Chondrocyte (in vitro differentiated cells): ENCODE measurements at places on chromosomes 3 and 15. TPM values are rescaled to one million over a fixed set of nuclear protein-coding genes. Genes with fewer than 3 reads are reported as not detected.

- DNase-seq: no peak
- H3K4me3 ChIP-seq: no peak overlapping the region
- H3K4me1 ChIP-seq: peaks cover 93% of the 10 kb centered on the region
- H3K27me3 ChIP-seq: no peaks in the 10 kb centered on the region
- peak overlapping the region; percentile 75 for H3K27ac ChIP-seq
- H3K36me3 ChIP-seq: peaks cover 4% of the 10 kb centered on the region
Observed at GRCh38 chr3:11624161-11624560, 19.6 kb downstream of the VGLL4 start.

The NEK10 gene
- 7.3 to 7.9 TPM (median 7.5 TPM) in 3 replicates for total RNA-seq

GRCh38 chr15:92011611-92012367, 158.3 kb downstream of the SLCO3A1 start:
- no peak for DNase-seq
- no peak overlapping the region for H3K4me3 ChIP-seq

DNA sequence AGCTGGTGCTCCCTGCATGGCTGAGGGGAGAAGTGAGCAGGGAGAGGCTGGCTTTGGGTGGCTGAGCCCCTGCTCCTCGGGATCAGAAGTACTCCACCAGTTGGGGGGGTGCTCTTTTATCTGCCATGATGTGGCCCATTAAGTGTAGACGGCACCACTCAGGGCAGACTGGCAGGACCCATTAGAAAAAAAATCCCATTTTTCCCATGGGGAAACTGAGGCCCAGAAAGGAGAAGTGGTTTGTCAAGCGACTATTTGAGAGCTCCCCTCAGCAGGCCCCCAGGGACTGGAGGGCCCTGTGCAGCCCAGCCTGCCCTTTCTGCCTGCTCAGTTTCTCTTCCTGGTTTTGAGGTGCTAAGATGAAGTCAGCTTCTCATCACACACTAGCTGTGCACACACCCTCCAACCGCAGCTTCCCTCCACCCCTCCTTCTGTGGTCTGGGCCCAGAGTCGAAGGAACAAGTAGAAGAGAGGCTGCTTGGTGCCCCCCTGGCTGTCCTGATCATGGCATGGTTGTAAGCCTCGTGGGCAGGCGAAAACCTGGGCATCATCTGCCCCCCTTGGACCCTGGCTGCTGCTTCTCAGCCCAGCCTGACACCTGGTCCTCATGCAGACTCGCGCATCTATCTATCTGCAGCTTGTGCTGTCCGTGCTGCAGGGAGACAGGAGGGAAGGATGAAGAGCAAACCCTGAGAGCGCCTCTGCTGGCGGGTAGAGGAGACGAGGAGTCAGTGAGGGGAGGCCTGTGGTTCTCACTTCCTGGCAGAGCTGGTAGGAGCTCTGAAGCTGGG, 5.6 kb downstream of the CSK start:
- H3K36me3 ChIP-seq: peaks cover 1% of the 10 kb centered on the region
- no peak overlapping the region for H3K4me3 ChIP-seq
- peaks cover 79% of the 10 kb centered on the region for H3K4me1 ChIP-seq
- H3K27me3 ChIP-seq: no peaks in the 10 kb centered on the region
- H3K27ac ChIP-seq: peak overlapping the region; percentile 84
- no peak for DNase-seq

The DISP2 gene
- total RNA-seq: 1.3 to 2.2 TPM (median 1.4 TPM) in 3 replicates

The CCDC9B gene
- 55.4 to 60.0 TPM (median 58.0 TPM) in 3 replicates for total RNA-seq
